ENCODE measurements at places on chromosomes 6 and 20. TPM values are rescaled to one million over a fixed set of nuclear protein-coding genes. Genes with fewer than 3 reads are reported as not detected.

EPHA7 gene
- not detected for total RNA-seq

- no peak for DNase-seq
Measured at GRCh38 chr6:169273511-169273910, 19.9 kb upstream of the THBS2 start.

DNA sequence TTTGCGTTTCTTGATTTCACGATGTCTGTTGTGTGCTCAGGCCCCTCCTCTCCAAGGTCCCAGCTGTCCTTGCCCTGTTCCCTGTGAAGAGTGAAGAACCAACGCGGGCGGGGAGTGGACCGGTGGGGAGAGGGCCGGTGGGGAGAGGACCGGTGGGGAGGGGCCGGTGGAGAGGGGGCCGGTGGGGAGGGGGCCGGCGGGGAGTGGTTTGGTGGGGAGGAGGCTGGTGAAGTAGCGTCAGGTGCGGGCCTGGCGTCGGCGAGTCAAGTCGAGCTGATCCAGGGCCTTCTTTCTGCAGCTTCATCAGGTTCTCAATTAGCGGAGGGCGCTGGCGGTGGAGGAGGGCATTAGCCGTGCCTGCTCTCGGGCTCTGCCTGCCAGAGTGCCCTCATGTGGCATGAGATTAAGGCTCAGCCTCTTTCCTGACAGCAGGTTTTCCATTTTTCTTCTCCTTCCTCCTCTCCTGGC, 21.2 kb upstream of the BHLHE23 start:
- DNase-seq = peak; percentile 59

LTB gene
- 44.9 TPM for total RNA-seq

GRCh38 chr6:167717867-167718266, 108.8 kb upstream of the AFDN start:
- no peak for DNase-seq

GRCh38 chr6:142361779-142362750, 60.3 kb downstream of the ADGRG6 start:
- no peak for DNase-seq

OR2J3 gene
- total RNA-seq = not detected

- DNase-seq = peak; percentile 87
Measured at GRCh38 chr20:5788385-5788895, 38.2 kb downstream of the SHLD1 start.

Data from activated CD4-positive, alpha-beta T cell treated with anti-CD3 and anti-CD28 coated beads for 36 hours (primary cell).